Neural progenitor cell (in vitro differentiated cells): ENCODE measurements at places on chromosomes 7 and 10.
A peak's percentile ranks its signal among the peaks of the same experiment; 100 is the strongest.

- peak; percentile 16 for DNase-seq
Measured at GRCh38 chr7:4268040-4268965, 413.8 kb upstream of the FOXK1 start.

DNA sequence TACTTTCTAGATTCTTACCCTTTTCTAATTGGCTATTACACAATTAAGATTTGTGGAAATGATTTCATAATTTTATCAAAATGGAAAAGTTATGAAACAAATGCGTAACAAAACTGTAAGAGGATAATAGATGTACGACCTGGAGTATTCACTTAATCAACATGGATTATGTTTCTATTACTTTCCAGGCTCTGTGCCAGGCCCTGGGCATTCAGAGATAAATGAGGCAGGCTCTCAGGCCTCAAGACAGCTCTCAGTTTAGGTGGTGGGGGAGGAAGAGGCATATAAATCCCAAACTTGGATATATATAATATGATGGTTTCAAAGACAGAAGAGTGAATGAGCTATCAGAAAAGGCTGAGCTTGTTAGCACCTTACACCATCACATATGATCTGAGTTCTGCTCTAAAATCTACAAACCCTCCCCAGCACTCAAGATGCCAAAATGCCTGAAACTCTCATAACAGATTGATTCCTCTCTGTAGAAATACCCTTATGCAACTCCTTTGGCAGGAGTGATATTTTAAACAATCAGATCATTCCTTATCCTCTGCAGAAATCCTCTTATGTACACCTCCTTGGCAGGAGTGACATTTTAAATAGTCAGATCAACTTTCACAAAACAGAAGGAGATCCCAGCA, 42.5 kb downstream of the ACBD5 start:
- no peak for DNase-seq

- peak; percentile 49 for DNase-seq
Measured at GRCh38 chr7:87152897-87153641, 816 bp downstream of the DMTF1 start.

DNA sequence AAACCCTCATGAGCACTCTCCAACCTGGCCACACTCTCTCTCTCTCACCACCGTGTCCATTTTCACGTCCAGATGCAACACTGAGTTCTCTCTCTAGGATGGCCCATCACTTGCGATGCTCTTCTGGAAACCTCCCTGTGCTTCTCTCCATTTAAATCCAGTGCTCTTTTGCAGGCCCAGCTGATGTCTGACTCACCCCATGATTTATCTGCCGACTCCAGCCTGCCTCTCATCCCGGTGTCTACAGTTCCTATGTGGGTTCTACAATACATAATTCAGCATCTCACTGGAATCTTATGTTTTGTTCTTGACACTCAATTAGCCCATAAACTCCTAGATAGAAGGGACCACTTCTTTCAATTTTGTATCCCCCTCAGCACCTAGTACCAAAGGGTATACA, 5.0 kb downstream of the TPK1 start:
- DNase-seq: no peak

GRCh38 chr7:32150589-32150988, 80.4 kb upstream of the PDE1C start:
- no peak for DNase-seq

GRCh38 chr7:16447876-16448275, 17.7 kb downstream of the SOSTDC1 start:
- no peak for DNase-seq

- no peak for DNase-seq
Measured at GRCh38 chr7:138538518-138538917, 78.5 kb downstream of the TRIM24 start.

- no peak for DNase-seq
Measured at GRCh38 chr7:80637911-80638765, at the start of gene CD36. TSS of gene CD36 (plus strand) at chr7:80638642. CDS start at chr7:80646741, 8,099 bp downstream.

GRCh38 chr7:16404636-16405035, 16.7 kb downstream of the CRPPA start:
- no peak for DNase-seq

DNA sequence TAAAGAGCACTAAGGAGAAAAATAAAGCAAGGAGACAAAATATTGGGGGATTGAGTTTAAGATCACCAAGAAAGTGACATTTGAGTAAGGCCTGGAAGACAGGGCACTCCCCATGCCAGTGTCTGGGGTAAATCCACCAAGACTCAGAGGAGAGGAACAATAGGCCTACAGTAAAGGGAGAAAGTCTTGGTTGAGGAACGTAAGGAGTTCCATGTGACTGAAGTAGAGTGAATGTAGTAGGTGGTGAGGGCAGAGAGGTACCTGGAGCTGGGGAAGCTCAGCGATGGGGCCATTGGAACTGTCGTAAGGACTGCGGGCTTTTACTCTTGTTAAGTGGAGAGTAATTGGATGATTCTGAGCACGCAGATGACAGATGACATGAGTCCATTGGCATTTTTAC, 69.4 kb downstream of the CPED1 start:
- no peak for DNase-seq

DNA sequence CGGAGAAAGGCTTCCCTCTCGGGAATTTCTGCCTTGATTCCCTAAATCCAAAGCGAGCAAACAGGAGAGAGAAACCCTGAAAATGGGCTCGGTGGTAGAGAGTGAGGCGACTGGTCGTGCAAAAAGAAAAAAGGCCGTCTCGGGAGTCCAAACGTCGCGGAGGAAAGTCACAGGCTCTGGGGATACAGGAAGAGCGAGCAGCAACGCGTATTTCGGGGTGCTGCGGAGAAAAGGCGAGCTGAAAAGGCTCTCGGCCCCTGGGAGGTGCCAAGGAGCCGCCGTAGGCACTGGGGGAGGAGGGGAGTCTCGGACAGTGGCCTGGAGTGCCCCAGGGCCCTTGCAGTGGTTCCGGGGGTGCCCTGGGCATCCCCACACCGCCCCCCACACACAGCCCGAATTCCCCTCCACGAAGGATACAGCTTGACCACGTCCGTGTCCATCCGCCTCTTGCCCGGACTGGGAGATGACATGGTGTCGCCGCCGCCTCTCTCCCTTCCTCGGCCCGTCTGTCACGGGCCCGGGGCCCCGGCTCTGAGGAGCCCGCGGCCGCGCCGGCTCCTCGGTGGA, 591 bp downstream of the UBE2H start:
- DNase-seq: peak; percentile 56

DNA sequence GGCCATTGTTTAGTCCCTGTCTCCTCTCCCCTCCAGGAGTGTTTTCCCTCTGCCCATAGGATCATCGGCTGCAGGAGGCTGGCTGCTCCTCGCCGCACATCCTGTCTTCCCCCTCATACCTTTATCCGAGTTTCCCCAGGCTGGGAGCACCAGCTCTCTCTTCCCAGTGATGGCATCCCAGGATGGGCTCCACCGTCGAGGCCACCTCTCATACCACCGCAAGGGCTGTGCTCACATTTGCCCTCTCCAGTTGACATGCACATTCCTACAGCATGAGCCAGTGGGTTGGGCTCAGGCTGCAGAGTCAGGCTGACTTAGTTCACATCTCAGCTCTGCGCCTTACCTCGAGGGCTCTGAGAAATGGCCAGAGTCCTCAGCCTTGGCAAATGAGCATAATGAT, 12.1 kb downstream of the HKDC1 start:
- DNase-seq: no peak

- no peak for DNase-seq
Measured at GRCh38 chr10:130495891-130496636, 359.9 kb downstream of the GLRX3 start.

GRCh38 chr10:22710139-22710745, 4.1 kb downstream of the PIP4K2A start:
- no peak for DNase-seq

DNA sequence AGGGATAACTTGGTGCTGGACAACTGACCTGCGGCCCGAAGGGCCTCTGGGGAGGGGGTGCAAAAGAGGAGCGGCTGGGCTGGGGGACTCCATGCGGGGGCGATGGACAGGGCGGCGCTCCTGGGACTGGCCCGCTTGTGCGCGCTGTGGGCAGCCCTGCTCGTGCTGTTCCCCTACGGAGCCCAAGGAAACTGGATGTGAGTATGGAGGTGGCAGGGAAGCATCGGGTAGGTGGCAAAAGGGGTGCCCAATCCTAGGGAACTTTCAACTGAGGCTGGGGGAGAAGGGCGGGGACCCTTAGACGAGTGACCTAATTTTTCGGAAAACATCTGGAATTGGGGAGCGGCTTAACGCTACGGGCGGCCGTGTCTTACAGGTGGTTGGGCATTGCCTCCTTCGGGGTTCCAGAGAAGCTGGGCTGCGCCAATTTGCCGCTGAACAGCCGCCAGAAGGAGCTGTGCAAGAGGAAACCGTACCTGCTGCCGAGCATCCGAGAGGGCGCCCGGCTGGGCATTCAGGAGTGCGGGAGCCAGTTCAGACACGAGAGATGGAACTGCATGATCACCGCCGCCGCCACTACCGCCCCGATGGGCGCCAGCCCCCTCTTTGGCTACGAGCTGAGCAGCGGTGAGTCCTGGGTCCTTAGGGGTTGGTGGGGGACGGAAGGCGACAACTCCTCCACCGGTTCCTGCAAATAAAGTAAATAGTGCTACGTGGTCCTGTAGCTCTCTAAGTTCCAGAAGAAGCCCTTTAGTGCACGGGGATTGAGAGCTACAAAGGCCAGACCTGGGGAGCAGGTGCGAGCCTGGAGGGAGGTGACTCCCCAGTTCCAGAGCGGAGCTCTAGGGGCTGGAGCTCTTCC, 622 bp downstream of the WNT16 start:
- peak; percentile 79 for DNase-seq

- DNase-seq: no peak
Measured at GRCh38 chr10:87761153-87761552, 56.9 kb downstream of the ATAD1 start.

GRCh38 chr7:23863209-23863787, 153.3 kb downstream of the STK31 start:
- DNase-seq: peak; percentile 60

- no peak for DNase-seq
Measured at GRCh38 chr7:142566271-142566670, 183.0 kb upstream of the PRSS1 start.

DNA sequence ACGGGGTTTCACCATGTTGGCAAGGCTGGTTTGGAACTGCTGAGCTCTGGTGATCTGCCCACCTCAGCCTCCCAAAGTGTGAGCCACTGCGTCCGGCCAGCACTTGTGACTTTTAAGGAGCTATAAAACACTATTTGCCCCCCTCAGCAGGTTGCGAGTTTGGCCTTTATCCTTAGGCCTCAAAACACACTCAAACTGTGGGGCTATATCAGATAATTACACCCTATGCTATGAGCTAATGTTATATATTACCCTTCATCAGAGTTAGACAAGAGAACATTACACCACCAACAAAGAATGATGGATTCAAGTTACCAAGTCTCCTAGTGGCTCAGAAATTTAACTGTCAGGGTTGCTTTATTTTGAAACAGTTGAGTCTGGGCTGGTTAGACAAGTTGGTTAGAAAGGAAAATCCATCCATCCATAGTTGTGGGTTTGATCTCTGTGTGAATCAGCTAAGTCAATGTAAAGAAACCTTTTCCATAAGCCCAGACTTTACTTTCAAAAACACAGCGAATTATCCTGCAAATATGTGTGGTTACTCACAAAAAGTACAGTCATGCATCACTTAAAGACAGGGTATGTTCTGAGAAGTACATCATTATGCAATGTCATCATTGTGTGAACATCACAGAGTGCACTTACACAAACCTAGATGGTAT, 115.8 kb downstream of the SEMA3D start:
- DNase-seq: no peak

GRCh38 chr10:104925232-104925851, 284.3 kb downstream of the SORCS3 start:
- peak; percentile 75 for DNase-seq

DNA sequence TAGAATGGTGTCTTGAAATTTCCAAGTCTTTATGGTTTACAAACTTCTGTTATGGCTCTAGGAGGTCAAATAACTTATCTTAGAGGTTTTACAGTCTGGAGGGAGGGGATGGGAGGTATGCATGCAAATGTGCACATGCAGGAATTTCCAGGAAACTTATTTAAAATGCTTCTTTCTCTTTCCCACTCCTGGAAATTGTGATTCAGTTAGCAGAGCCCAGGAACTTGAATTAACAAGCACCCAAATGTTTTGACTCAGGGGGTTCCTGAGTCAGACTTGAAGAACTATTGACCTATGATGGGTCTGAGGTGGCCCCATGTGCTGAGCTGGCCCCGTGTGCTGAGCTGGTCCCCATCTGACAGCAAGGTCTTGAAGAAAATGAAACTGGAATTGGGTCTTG, 669.4 kb downstream of the INHBA start:
- no peak for DNase-seq

DNA sequence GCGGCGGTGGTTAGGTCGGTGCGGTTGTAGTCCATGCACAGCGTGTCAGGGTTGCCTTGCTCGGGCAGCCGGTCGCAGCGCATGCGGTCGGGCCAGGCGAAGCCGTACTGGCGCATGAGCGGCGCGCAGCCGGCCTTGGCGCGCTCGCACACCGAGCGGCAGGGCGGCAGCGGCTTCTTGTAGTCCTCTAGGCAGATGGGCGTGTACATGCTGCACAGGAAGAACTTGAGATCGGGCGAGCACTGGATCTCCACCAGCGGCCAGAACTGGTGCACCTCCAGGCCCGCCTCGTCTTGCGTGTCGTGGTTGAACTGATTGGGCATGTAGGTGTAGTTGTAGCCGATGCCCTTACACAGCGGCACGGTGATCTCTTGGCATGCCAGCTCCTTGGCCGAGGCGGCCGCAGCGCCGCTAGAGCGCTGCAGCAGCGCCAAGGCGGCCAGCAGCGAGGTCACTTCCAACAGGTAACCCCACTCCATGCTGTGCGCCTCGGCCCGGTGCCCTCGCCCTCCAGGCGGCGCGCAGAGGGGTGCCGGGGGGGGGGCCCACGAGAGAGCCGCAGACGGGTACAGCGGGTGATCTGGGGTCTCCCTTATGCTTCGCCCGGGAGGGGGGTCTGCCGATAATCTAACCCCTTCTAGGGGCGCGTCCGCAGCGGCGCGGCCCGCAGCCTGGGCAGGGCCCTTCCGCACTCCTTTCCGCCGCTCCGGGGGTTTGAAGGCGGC, 983 bp downstream of the FZD8 start:
- peak; percentile 91 for DNase-seq
